ENCODE measurements at places on chromosomes 2 and 18.

DNA sequence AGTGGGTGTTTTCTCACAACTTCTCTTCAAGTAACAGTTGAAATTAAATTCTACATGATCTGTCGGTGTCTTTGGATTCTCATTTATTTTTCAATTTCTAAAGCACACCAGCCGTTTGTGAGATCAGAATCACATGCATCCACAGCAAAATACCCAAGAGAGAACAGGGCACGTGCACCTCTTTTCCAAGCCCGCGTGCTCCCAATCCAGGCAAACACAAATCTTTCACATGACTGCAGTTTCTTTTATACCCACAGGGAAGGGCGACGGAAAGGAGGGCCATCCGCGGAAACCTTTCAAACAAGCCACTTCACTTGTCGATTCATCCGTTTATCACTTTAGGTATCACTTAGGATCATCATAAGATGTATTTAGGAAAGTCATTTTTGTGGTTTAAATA is 13.0 kb upstream of the DAPL1 start:
- no peak for DNase-seq

GRCh38 chr2:227703280-227703732 is 14.5 kb downstream of the SLC19A3 start:
- DNase-seq, result no peak

- no peak for DNase-seq
These were observed 35.6 kb upstream of the LPIN1 start for GRCh38 chr2:11710632-11711353.

DNA sequence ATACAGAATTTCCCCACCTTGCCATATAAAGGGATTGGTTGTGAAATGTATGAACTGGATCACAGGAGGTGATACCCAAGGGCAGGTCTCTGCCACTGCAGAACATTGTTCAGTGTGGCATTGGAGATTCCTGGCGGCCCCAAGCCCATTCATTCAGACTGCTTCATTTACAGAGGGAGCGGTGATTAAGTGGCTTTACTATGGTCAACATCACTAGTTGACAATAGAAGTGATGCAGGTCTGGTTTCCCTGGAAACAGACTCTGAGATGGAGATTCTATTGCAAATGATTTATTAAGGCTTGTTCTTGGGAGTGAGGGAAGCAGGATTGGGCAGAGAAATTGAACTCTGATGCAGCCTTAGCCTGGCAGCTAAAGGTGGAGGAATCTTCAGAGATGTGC is 62.4 kb downstream of the ZDBF2 start:
- DNase-seq, result no peak

- no peak for DNase-seq
These were observed 130.2 kb downstream of the SLC4A10 start for GRCh38 chr2:161754379-161754778.

GRCh38 chr2:96260387-96261260 is 5.2 kb downstream of the TMEM127 start:
- peak; percentile 34 for DNase-seq

GRCh38 chr2:69767034-69767433 is 25.1 kb downstream of the ANXA4 start:
- no peak for DNase-seq

DNA sequence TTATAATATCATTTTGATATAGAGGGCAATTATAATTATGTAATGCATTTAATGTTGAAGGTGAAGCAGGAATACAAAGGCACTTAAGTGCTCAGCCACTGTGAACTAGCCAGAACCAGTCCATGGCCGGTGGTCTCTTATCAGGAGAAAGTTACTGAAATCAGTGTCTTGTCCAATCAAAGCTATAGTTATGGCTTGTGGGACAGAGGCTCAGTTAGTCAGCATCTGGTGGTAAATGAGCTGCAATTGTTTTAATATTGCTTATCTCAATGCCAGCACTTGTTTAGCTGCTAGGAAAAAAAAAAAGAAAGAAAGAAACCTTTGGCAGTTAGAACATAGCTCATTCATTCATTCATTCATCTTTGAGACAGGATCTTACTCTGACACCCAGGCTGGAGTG is 3.8 kb upstream of the ALS2 start:
- DNase-seq, result no peak

- DNase-seq, result peak; percentile 61
These were observed 87.1 kb downstream of the ITGB1BP1 start for GRCh38 chr2:9336241-9336575.

- no peak for DNase-seq
These were observed 51.4 kb upstream of the SPRED2 start for GRCh38 chr2:65483763-65484162.

- no peak for DNase-seq
These were observed 248.8 kb downstream of the ACKR3 start for GRCh38 chr2:236818281-236819045.

DNA sequence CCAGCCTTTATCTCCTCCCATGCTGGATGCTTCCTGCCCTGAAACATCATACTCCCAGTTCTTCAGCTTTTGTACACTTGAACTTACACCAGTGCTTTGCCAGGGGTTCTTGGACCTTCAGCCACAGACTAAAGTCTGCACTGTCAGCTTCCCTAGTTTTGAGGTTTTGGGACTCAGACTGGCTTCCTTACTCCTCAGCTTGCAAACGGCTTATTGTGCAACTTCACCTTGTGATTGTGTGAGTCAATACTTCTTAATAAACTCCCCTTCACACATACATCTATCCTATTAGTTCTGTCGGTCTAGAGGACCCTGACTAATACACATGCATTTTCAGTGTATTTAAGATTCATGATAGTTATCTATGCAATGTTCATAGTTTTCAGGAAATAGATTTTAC is 35.8 kb upstream of the ZNF804A start:
- no peak for DNase-seq

- DNase-seq, result no peak
These were observed 5.0 kb downstream of the SNED1 start for GRCh38 chr2:241003369-241003768.

GRCh38 chr18:49352321-49352720 is 108.1 kb downstream of the DYM start:
- no peak for DNase-seq

GRCh38 chr18:24060644-24061043 is 46.1 kb downstream of the TTC39C start:
- no peak for DNase-seq

GRCh38 chr18:23883277-23883790 is 131.2 kb upstream of the TTC39C start:
- peak; percentile 61 for DNase-seq

GRCh38 chr18:25310045-25310444 is 41.9 kb downstream of the ZNF521 start:
- no peak for DNase-seq

DNA sequence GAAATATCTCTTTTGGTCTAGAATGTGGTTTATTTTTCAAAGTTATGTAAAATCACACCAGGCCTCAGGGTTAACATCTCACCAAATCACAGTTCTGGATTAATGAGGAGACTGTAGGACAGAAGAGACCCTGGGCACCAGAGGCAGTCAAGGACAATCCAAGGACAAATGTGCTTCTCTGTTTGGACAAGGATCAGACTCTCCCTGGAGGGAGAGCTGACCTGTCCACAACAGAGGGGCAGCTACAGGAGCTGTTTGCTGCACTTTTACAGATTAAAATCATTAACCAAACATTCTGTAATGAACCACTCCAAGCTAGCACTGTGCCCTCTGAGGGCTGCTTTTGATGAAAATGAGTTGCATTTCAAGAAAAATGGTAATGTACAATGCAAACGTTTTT is 690.6 kb upstream of the SLC8A1 start:
- DNase-seq, result no peak

GRCh38 chr2:99971326-99971900 is 171.0 kb downstream of the AFF3 start:
- DNase-seq, result no peak

- no peak for DNase-seq
These were observed 893.3 kb upstream of the TMEFF2 start for GRCh38 chr2:193088026-193088425.

DNA sequence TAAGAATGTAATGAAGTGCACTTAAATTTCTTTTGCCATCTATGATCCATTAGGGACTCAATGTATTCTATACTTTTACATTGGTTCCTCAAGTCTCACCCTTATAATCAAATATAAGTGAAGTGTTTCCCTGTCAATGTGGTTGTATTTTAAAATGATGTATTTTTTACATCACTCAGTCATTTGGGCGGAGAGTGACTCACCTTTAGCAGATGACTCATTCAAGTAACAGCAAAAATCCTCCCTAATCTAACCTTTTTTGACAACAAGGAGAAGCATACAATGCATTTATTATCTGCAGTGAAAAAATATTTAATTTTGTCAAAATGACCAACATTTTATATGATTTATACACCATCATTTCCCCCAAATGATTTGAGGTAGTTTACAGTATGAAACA is 94.4 kb downstream of the FANCL start:
- DNase-seq, result no peak

DNA sequence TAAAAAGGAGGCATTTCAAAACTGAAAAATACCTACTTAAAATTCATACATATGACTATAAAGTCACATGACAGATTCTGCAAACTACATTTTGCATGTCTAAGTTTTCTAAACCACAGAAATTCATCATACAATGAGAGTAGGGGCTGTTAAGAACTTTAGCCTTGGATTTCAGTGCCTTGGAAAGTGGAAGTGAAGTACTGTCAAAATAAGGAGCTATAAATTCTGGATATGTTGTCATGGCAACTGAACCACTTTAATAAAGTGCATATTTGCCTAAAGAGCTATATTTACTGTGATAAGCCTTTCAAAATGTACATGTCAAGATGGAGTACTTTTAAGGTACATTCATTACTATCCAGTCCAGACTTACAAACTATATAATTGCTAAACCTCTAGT is 227.1 kb downstream of the RAB3GAP1 start:
- DNase-seq, result no peak

DNA sequence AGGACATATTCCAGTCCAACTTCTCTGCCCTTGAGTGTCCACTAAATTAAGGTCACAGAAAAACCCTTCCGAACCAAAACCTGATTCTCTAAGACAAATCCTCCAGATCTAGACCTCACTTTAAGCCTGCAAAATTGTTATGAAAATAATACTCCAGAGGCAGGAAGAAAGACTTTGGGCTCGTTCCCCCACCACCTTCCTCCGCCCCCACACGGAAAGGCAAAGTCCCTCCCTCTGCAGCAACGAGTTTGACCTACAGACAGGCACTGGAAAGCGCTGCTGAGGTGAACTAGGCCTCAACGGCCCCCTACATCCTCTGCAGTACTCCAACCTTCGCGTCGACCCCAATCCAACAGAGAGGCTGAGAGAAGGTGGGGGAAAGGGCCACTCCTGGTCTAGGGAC is 808 bp downstream of the ATP5MC3 start:
- peak; percentile 77 for DNase-seq

GRCh38 chr2:73776869-73777519 is 2.9 kb downstream of the DUSP11 start:
- no peak for DNase-seq

DNA sequence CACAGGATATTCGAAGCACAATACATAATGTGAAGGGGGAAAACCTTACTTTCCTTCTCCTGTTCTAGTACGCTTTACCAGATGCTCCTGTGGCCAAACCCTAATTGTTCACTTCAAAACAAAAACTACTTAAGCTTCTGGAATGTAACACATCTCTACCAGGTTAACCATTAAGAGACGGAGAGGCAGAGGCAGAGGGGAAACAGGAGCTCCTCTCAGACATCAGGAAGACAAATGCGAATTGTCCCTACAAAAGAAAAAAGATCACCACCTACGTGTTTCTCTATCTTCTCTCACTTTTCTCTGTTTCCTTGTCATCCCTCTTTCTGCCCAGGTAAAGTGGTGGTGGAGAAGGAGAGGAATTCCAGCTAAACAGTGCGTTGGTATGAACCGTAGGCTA is 266.8 kb downstream of the NRXN1 start:
- DNase-seq, result no peak

DNA sequence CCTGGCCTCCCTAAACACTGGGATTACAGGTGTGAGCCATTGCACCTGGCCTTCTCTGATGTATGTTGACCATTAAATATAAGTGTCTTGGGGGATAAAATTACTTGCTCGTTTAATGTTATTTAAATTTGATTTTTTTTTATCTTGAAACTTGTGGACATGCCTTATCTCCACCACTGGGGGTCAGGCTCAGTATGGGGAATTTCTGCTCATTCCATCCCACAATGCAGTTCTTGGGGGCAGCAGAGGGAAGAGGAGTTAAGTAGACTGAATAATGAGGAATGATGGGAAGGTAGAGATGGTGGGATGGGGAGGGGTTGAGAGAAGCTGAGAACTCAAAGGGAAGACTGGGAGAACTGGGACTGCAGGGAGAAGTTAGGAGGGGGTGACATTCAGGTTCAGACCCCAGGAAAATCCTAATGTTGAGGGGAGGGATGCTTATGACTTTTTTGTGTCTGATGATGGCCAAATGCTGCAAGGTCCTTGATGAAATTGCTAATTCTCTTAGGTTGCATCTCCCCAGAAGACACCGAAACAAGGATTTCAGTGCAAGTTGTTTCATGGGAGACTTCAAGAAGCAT is 174.2 kb downstream of the MIB1 start:
- no peak for DNase-seq

DNA sequence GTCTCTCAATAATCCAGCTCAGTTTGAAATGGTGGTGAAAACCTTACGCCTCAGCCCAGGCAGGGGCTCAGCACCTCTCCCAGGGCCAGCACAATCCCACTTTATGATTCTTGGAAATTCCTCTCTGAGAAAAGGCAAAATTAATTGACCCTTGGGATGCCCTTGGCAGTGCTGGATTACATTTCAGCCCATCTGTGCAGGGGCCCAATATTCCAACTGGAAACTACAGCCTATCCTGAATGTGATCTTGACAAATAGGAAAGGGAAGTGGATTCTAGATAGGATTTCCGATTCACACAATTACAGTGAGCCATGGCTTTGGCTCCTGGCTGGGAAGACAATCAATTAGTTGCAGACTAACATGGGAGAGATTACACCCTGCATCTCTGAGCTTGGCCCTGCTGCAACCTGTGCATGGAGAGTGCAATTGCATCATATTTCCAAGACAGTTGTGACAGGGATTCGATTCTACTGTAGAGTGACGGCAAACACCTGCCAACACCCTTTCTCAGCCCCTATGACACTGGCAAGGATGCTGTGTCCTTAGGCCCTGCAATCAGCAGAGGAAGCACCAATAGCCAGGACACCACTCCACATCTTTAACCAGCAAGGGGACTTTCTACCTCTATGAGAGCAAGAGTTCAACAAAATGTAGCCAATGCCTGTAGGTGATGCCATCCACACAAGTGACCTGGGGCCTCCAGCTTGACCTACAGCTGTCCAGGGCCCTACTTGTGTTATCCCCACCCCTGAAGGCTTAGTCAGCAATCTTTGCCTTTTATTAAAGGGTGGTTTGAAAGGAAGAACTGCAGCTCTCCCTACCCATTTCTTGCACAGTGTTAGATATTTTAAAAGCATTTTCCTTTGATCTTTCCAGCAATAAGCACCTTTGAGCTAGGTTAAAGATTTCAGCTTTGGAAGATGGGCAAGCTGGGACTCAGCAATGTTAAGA is 187.2 kb upstream of the HS6ST1 start:
- DNase-seq, result no peak

- peak; percentile 0 for DNase-seq
These were observed 102.1 kb upstream of the HS6ST1 start for GRCh38 chr2:128420776-128421175.

DNA sequence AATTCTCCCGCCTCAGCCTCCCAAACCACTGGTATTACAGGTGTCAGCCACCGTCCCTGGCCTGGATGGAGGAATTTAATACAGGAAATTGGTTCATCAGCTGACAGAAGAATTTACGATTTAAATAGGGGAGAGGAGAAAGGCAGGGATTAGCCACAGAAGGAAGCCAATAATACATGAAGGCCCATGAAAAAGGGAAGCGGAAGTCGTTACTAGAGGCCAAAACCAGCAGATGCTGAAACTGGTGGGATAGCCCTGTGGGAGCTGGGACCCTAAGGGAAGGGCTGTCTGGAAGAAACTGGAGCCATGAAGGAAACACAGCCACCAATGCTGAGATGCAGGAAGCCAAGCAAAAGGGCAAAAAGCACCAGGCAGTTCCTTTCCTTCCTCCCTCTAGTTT is 163.7 kb upstream of the RMP24 start:
- no peak for DNase-seq

Data from DND-41 (cell line).